ENCODE measurements at places on chromosomes 2 and 18. TPM values are rescaled to one million over a fixed set of nuclear protein-coding genes. Genes with fewer than 3 reads are reported as not detected.

Gene DCDC2C
- not detected for total RNA-seq

Gene FSHR
- total RNA-seq, result 0.05 TPM

Gene TGFA
- total RNA-seq, result 0.97 TPM

Gene DPP10
- total RNA-seq, result not detected

Gene ITGA6
- total RNA-seq, result 53.6 TPM

Gene GRB14
- 7.8 TPM for total RNA-seq

Gene MTHFD2
- 234 TPM for total RNA-seq

Gene MSH2
- total RNA-seq, result 51.0 TPM

Gene FHOD3
- total RNA-seq, result 1.2 TPM

Gene OR6B2
- total RNA-seq, result not detected

Gene PCGF1
- 14.6 TPM for total RNA-seq

Gene SLC5A7
- total RNA-seq, result 7.5 TPM

Gene MGAT5
- 30.6 TPM for total RNA-seq
